ENCODE measurements at places on chromosomes 4 and X. TPM values are rescaled to one million over a fixed set of nuclear protein-coding genes. Genes with fewer than 3 reads are reported as not detected.

Gene MAGEA2
- not detected for total RNA-seq

Gene MAGIX
- 2.7 TPM for total RNA-seq

Gene EIF2S3
- total RNA-seq: 273 TPM

Gene CXCR3
- not detected for total RNA-seq

All from nasal cavity respiratory epithelium epithelial cell of viscerocranial mucosa (primary cell).